NCI-H69 (cell line): ENCODE measurements at places on chromosomes 12 and 14.
A peak's percentile ranks its signal among the peaks of the same experiment; 100 is the strongest.

DNA sequence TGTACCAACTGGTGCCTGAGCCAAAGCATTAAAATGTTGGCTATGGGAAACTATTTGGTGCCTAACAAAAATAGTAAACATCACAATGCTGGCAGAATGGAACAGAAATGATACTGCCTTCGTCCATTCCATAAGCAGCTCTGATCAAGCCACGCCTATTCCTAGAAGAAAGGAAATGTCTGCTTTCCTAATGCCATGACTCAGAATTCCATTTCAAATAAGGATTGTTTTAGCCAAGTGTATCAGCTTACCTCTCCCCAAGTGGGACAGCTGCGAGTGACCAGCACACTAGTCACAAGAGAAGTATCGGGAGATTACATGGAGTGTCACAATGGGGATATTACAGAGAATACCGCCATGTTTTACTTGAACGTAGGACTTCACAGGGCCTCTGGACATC is 38.7 kb downstream of the GLT8D2 start:
- DNase-seq: no peak

DNA sequence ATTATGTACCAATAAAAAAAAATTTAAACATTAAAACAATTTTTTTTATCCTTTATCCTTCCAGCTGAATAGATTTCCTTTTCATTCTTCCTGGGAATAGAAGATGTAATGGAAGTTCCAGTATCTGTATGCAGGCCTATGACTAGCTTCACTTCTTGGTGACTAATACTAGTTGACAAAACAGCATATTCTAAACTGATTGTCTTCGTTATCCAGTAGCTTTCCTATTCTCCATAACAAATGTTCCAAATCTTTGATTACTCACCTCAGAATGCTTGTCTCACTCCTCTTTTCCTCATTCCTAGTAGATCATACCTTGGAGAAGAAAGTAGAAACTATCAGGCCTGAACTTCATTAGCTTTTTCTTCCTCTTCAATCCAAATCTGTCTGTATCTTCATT is 70.7 kb downstream of the PLEKHA5 start:
- DNase-seq: no peak

GRCh38 chr12:117643971-117644370 is 282.5 kb upstream of the NOS1 start:
- DNase-seq: peak; percentile 77

DNA sequence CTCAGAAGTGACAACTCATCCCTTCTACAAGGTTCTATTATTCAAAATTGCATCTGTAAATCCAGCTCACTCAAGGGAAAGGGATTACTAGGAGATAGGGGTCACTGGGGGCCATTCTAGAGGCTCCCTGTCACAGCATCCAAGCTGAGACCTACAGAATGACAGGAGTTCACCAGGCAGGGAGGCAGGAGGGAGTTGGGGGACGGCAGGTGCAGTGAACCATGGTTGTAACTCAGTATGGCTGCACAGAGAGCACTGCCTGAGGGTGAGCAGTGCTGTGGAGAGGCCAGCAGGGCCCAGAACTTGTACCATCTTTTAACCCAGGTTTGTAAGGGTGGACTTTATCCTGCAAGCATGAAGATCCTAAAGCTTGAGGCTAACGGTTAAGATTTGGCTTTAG is 37.9 kb upstream of the SINHCAF start:
- DNase-seq: peak; percentile 85

DNA sequence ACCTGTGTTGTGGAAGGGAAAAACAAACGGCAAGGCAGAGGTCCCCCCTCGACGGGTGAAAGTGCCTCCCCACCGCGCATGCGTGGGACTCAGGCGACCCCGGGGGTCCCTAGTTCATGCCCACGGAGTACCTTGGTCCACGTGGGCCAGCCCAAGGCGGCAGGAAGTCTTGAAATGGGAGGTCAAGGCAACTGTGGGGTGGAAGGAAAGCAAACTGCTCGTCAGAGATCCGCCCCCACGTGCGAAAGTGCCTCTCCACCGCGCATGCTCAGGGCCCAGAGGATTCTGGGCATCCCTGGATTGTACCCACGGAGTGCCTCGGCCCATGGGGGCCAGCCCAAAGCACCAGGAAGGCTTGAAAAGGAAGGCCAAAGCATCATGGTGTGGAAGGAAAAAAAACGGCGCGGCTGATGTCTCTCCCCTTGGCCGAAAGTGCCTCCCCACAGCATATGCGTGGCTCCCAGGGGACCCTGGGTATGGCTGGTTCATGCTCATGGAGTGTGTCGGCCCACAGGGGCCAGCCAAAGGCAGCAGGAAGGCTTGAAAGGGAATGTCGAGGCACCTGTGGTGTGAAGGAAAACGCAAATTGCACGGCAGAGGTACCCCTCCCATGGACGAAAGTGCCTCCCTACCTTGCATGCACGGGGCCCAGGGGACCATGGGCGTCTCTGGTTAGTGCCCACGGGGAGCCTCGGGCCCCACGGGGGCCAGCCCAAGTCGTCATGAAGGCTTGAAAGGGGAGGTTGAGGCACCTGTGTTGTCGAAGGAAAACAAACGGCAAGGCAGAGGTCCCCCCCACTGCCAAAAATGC is 369.7 kb downstream of the ALG10 start:
- no peak for DNase-seq

DNA sequence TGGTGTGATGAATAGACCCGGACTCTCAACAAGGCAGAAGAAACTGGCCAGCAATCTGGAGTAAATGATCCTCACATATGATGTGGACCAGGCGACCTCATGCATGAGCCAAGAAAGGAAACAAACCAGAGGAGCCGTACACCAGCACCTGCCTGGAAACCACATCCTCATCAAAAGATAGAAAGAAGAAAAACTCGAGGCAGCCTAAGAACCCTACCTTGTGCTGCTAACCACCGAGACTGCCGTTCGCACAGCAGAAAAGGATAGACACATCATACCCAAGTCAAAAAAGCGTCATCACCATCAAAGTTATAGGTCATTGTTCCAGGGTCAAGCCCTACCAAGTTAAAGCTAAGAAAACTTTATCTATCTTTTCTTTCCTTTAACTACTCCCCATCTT is 66.7 kb downstream of the RESF1 start:
- DNase-seq: no peak

- DNase-seq: no peak
Measured at GRCh38 chr14:60204843-60205774, 39.9 kb upstream of the DHRS7 start.

DNA sequence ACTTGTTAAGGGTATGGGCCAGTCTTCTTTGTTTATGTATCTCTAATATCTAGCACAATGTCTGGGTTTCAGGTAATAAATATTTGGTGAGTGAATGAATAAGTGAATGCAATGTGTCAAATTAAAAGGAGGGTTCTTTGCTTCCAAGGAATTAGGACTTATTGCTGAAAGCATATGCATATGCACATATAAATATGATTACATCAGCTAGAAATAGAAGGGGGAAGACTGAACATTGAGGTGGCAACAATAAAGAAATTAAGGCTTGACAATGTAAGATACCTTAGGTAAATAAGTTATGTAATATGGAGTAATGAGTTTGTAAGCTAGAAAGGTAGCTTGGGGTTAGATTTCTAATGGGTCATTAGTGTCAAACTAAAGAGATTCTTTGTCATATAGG is 37.7 kb downstream of the KCNMB4 start:
- no peak for DNase-seq

DNA sequence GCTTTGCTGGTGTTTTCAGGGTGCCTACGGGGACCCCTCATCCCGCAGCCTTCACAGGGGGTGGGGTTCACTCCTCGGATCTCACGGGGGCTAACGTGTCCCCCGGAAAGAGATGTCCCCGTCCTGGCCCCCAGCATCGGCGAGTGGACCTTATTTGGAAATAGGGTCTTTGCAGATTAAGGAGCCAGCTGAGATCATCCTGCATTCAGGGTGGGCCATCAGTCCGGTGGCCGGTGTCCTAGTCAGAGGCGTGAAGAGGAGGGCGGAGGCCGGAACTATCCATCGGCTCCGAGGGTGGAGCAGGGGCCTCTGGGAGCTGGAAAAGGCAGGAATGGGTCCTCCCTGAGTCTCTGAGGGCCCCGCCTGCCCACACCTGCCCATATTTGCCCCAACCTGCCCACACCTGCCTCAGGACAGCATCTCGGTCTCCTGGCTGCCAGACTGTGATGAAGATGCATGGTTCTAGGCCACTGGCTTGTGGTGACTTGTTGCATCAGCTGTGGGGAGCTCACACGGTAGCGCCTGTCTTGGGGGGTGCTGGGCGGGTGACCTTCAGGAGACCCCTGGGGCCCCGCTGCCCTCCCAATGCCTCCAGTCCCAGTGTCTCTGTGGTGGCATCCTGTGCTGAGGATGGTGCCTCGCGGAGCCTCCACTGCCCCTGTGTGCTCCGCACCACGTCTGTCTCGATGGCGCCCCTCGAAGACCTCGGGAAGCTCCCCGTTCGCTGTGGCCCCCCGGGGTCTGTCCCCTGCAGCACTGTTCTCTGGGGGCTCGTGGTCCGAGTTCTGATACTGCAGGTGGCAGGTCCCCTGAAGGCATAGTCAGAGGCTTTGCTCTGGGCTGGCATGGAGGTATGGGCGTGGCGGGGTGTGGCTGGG is 14.7 kb downstream of the NOC4L start:
- DNase-seq: no peak

GRCh38 chr12:27498761-27499160 is 25.2 kb upstream of the PPFIBP1 start:
- peak; percentile 71 for DNase-seq

GRCh38 chr14:64198486-64198885 is 95.7 kb downstream of the ESR2 start:
- DNase-seq: no peak

GRCh38 chr12:82651489-82651888 is 35.2 kb upstream of the TMTC2 start:
- DNase-seq: peak; percentile 93

DNA sequence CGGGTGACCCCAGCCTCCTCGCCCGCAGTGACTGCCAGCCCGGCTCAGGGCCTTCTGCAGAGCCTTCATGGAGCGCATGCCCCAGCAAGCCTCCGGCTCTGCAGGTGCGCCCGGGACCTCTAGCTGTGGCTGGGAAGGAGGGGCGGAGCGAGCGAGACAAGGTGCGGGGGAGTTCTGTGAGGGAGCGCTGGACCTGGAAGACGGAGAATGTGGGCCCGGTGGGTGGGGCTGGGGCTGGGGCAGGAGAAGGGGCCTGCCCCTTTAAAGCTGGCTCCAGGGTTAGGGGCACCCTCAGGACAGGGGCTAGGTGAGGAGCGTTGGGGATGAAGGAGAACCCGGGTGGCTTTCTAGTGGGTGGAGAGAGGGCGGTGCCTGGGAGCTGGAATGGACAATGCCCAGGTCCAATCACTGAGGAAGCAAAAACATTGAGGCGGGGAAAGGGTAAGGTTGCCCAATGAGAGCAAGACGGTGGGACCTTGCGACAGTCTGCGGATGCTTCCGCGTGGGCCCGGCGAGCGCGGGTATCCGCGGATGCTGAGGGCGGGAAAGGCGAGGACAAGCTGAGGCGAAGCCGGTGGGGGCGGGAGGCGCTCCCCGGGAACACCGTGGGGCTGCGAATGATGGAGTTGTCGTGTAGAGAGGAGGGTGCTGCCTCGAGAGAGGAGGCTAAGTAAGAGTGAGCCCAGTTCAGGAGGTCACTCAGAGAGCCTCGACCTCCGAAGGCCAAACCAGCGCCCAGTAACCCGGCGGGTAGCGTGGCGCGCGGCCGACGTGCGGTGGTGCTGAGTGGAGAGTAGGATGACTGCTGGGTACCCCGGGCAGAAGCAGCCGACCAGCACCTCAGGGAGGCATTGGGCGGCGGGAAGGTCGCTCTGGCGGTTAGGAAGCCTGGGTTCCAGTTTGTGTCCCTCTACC is at the start of gene GLS2:
GLS2 (minus strand) TSS at position 121 of the 915 bp plus-strand sequence; CDS start at position 78, 43 bp downstream.
- peak; percentile 84 for DNase-seq

GRCh38 chr12:4569261-4569660 is 7.3 kb downstream of the DYRK4 start:
- no peak for DNase-seq

- DNase-seq: peak; percentile 32
Measured at GRCh38 chr12:45517381-45517780, 212.1 kb upstream of the ARID2 start.

- no peak for DNase-seq
Measured at GRCh38 chr12:114136631-114137030, 170.5 kb upstream of the RBM19 start.

GRCh38 chr14:68619790-68620574 is 172.9 kb downstream of the ZFP36L1 start:
- no peak for DNase-seq

- DNase-seq: no peak
Measured at GRCh38 chr12:103780093-103780440, 61.0 kb downstream of the NT5DC3 start.

DNA sequence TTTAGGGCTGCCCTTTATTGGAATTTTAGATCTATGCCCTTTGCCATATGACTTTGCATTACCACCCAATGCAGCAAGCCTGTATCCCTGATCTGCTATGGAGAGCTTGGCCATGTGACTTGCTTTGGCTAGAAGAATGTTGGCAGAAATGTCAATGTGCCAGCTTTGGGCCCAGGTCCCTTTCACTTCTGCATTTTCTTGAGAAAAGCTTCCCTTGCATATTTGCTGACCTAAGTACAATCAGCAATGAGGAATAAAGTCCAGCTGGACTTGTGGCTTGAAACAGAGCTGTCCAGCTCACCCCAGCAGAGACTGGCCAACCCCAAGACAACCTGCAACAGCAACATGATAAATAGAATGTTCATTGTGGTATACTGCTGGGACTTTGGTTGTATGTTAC is 135.9 kb downstream of the PAH start:
- no peak for DNase-seq

GRCh38 chr12:107317751-107318555 is 224.6 kb upstream of the CRY1 start:
- DNase-seq: peak; percentile 96

DNA sequence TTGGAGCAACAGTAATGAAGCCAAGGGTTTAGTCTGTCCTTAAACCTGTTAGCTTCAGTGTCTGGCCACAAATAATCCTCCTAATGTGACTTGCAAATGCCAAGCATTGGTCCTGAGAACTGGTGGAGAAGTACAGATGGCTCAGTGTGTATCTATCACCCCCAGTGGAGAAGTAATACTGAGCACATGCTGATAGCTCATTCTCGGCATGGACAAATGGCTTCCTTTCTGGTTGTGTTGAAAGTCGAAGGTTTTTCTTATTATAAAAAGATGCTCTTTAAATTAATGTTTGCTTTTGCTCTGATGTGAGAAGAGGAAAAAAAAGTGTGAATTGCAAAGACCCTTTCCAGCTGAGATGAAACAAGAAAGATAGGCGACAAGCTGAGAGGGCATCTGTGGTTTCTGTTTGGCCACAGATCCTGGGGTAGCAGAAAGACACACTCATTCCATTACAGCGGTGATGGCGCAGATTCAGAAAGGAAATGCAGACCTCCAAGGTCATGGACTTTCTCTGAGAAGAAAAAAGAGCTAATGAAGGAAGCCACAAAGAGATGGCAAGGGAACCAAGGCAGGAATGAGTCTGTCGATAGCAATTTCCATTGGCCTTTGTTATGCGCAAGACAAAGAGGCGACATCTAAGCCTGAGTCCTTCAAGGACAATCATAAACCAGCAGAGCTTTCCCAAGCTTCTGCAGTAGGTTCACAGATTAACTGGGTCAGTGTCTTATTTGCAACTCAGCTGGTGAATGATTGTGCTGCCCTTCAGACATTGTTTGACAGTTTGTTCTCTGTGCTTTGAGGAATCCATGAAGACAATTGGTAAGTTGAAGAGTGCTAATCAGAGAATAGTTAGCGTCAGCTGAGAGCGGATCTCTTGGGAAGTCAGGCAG is 155.5 kb upstream of the RGS6 start:
- DNase-seq: no peak

- DNase-seq: peak; percentile 53
Measured at GRCh38 chr14:53306267-53306721, 153.2 kb upstream of the DDHD1 start.

GRCh38 chr12:39405580-39405979 is 37.3 kb downstream of the KIF21A start:
- no peak for DNase-seq

GRCh38 chr12:89236237-89236636 is 116.1 kb downstream of the DUSP6 start:
- DNase-seq: no peak
